Stimulated activated CD8-positive, alpha-beta memory T cell treated with anti-CD3 and anti-CD28 coated beads, Interleukin-2, amount 100 ng/mL, for 1 hour (primary cell): ENCODE measurements at places on chromosomes 6 and 20.

DNA sequence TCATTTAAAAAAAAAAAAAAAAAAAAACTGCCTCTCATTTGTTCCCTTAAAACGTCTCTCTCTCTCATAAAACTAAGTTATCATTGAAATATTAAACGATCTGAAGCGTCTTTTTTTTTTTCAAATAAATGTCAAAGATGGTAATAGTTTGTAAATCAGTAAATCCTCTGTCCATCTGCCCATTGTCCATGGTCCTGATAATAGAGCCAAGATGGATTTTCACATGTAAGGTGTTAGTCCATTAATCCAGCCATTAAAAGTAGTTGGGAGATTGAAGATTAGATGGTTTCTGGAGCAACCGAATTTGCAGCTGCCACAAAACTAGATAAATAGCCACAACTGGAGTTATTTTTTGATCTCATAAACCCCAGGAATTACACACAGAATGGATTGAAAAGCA is 145.8 kb upstream of the SNX9 start:
- DNase-seq: no peak

DNA sequence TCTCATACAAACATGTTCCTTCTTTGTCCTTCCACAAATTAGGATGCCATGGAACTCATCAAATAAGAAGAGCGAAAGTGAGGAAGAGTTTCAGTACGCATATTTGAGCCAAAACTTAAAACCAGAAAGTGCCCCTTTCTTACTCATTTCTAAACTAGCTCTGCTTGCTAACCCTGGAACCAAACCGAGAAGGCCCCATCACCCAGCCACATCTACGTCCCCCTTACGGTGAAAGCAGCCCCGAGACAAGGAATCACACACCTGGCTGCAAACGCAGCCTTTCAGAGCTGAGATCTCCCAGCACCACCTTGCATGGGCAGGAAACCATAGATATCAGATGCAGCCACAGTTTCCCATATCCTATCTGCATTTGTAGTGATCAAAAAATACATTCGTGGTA is 28.5 kb downstream of the TRERF1 start:
- no peak for DNase-seq

DNA sequence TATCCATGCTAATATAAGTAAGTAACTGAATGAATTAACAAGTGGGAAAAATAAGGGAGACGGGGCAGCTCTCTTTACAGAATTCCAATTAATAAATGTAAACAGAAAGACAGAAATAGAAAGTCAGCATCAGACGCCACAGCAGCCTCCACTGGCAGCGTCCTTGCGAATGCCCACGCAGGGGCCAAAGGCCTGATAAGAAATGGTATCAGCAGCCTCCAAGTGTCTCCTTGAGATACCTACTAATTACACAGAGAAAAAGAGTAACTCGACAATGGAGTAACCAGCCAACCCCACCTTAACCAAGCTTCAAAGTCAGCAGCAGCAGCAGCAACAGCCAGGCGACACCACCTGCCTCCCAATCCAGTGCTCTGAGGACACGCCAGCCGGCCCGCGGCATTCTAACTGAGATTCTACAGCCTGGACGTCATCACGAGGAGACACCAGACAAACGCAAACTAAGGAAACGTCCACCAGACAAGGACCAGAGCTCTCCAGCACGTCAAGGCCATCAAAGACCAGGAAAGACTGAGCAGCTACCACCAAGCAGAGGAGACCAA is 78.8 kb downstream of the TAF4 start:
- no peak for DNase-seq

- DNase-seq: no peak
These were observed 49.7 kb downstream of the PROKR2 start for GRCh38 chr20:5267092-5267491.

DNA sequence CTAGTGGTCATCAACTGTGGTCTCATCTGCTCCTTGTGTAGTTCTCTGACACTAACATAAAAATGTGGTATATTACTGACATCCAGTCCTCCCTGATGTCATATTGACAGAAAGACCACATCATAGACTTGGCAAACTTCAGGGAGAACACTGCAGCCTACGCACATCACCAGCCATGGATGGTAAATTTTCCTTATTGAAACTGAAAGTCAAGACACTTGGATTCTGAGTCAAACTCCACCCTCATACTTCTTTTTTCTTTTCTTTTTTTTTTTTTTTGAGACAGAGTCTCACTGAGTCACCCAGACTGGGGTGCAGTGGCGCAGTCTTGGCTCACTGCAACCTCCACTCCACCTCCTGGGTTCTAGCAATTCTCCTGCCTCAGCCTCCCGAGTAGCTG is 25.4 kb downstream of the NDRG3 start:
- no peak for DNase-seq

DNA sequence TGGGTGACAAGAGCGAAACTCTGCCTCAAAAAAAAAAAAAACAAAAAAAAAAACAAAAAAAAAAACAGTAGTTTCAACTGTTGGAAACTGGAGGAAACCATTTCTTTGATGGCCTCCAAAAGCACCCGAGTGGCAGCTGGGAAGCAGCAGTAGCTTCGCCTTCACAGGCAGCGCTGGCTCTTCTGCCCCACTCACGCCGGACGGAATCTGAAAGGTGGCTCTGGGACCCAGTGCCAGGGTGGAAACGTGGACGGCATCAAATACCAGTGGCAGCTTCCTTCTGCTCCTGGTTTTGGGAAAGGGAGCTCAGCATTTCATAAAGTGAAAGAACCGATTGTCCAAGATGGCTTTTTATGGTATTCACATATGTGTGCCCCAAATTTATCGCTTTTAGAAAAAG is 159.4 kb downstream of the SMOC2 start:
- no peak for DNase-seq

- no peak for DNase-seq
These were observed 75.1 kb downstream of the CARMIL1 start for GRCh38 chr6:25354078-25354932.

GRCh38 chr6:42355416-42355815 is 96.3 kb downstream of the TRERF1 start:
- no peak for DNase-seq

- DNase-seq: peak; percentile 15
These were observed 1.3 kb upstream of the DNAH8 start for GRCh38 chr6:38713812-38714211.

GRCh38 chr6:100514660-100515059 is 49.9 kb upstream of the SIM1 start:
- DNase-seq: no peak

- DNase-seq: no peak
These were observed 19.6 kb upstream of the GCLC start for GRCh38 chr6:53564401-53565065.

GRCh38 chr6:169638915-169639314 is 62.9 kb downstream of the WDR27 start:
- no peak for DNase-seq

DNA sequence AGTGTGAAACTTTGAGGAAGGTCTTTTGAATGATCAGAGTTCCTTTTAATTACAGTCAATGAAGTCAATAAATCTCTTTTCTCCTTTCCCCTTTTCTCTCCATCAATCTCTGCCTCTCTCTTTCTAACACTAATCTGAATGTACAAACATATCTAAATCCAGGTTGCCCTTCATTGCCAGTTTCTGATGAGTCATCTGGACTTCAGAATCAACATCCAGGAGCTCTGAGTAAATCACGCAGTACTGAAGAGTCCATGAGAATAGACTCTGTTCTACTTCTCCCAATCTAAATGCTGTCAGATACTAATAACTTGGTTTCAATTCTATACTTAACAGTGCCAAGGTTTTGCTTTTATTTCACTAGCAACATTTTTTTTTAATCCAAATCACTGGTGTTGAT is 238.7 kb upstream of the THEMIS start:
- DNase-seq: no peak

GRCh38 chr6:169411296-169411695 is 157.7 kb upstream of the THBS2 start:
- DNase-seq: no peak

- no peak for DNase-seq
These were observed 971 bp downstream of the NFKBIE start for GRCh38 chr6:44264154-44265006.

GRCh38 chr6:13432526-13433184 is 54.7 kb downstream of the GFOD1 start:
- DNase-seq: no peak

DNA sequence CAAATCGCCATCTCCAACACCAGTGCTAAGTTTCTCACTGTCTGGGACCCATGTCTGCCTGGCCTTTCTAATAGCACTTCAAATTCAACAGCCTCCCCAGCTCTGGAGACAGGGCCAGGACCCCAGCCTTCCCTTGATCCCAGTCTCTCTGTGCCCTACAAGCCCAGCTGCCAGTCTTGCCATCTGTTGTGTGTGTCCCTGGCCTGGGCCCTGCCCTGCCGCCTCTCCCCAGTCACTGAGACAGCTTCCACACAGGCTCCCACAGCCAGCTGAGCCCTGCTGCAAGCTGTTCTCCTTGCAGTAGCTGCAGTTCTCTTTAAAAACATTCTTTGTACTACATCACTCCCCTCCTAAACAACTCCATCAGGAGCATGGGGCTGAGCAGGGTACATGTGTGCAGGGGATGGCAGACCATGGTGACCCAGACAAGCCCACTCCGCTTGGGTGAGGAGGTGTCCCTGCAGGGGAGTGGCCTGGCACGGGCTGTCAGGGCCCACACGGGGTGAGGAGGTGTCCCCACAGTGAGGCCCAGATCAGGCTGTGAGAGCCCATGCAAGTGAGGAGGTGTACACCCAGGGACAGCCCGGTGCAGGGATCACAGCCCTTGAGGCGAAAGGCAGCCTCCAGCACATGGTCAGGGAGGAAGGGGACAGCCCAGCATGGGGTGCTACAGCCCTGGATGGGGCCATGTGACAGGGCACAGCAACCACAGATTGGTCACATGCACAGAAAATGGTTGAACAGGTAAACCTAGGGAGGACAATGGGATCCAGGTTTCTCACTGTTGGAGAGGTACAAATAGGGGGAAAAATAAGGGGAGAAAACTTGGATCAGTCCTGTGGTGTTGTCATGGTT is 16.2 kb downstream of the CST7 start:
- no peak for DNase-seq

DNA sequence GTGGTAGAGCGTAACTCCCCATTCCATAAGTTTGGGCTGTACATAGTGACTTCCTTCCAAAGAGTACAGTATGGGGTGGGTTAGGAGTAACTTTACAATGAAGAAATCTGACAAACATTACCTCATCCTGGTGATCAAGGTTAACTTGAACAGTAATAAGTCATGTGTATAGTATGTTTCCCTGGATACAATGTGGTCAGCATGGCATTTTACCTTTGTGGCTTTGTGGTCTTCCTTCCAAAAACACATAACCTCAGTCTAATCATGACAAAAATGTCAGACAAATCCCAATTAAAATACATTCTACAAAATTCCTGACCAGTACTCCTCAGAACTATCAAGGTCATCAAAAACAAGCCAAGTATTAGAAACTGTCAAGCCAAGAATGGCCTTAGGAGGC is 225.1 kb downstream of the UBE3D start:
- no peak for DNase-seq

- DNase-seq: no peak
These were observed 167.9 kb downstream of the NRN1 start for GRCh38 chr6:5838656-5839396.

DNA sequence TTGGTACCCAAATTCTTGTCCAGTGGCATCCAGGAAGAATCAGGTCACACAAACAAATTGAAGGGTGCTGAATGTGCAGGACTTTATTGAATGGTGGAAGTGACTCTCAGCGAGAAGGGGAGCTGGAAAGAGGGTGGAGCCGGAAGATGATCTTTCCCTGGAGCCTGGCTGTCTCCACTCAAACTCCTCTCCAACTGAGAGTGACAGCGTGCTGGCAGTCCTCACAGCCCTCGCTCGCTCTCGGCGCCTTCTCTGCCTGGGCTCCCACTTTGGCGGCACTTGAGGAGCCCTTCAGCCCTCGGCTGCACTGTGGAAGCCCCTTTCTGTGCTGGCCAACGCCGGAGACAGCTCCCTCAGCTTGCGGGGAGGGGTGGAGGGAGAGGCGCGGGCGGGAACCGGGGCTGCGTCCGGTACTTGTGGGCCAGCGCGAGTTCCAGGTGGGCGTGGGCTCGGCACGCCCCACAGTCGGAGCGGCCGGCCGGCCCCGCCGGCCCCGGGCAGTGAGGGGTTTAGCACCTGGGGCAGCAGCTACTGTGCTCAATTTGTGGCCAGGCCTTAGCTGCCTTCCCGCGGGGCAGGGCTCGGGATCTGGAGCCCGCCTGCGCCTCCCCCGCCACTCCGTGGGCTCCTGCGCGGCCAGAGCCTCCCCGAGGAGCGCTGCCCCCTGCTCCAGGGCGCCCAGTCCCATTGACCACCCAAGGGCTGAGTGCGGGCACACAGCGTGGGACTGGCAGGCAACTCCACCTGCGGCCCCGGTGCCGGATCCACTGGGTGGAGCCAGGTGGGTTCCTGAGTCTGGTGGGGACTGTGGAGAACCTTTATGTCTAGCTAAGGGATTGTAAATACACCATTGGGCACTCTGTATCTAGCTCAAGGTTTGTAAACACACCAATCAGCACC is 26.7 kb upstream of the MBOAT1 start:
- no peak for DNase-seq

GRCh38 chr20:53004267-53004813 is 32.2 kb downstream of the TSHZ2 start:
- DNase-seq: no peak

- DNase-seq: no peak
These were observed 256.7 kb downstream of the ZNF217 start for GRCh38 chr20:53336892-53337291.

DNA sequence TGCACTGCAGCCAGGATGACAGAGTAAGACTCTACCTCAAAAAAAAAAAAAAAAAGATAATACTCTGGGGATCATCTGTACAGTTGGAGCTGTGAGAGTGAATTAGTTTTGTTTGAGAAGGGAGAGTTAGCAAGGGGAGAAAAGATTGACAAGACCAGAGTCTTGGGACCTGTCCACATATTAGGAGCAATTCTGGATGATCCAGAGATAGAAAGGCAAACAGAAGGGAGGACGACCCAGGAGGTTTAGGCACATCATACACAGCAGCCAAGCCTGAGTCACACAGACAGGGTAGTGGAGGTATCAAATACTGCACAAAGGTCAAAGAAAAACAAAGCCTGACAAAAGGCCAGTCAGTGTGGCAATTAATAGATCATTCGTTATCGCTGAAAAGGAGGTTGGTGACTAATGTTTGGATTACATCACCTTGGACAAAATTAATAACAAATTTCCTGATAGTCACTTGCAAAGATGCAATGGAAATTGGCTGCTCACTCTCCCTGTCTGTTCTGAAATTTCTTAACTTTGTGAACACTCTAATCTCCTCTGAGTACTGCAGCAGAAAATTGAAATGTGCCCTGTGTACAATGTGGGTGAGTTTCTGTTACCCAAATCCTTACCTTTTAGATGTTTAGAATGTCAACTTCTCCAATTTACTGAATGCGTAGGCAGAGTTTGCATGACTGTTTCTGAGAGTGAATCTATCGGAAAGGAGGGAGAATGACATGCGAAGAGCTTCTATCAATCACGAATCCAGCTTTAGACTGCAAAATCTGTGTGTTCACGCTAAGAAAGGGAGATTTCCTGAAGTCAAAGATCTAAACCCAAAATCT is 105.4 kb downstream of the TSHZ2 start:
- DNase-seq: no peak

GRCh38 chr6:134424165-134424797 is 106.4 kb upstream of the SGK1 start:
- DNase-seq: no peak
